ENCODE measurements at places on chromosomes 13 and 19.

- DNase-seq = peak; percentile 67
Measured at GRCh38 chr19:3184847-3185460, 776 bp upstream of the NCLN start.

DNA sequence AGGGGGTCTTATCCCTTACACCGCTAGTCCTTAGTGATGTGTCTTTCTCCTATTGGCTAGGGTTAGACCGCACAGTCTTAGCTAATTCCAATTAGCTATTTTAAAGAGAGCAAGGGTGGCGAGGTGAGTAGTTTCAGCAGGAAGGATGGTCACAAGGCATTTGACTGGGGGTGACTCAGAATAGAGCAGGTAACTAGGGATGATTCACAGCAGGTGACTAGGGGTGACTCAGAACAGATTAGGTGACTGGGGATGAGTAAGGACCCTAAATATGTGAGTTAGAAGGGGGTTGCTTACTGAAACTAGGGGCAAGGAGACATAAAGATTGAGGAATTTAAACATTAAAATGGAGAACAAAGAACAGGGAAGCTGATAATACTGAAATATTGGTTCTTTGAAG, 64.3 kb downstream of the ZNF66 start:
- no peak for DNase-seq

- no peak for DNase-seq
Measured at GRCh38 chr13:82878536-82878935, 1003.7 kb downstream of the SLITRK1 start.

GRCh38 chr13:44331446-44331845, 42.2 kb upstream of the SERP2 start:
- no peak for DNase-seq

- DNase-seq = no peak
Measured at GRCh38 chr19:55693336-55693974, 18.4 kb downstream of the EPN1 start.

DNA sequence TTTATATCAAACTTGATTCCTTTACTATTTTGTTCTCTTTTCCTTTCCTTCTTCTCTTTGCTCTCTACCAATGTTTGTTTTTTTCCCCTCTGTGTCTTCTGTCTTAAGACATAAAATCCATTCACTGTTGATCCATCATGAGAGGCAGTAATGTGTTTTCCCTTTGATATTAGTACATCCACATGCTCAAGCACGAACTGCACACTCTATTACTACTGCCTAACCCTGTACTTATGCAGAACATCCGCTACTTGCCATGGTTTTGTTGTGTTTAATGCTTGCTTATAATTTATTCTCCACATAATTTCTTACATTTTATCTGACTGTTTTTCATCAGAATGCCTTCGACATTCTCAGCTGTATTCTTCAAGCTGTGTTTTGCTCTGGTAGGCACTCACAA, 159.0 kb upstream of the PCDH9 start:
- DNase-seq = no peak

DNA sequence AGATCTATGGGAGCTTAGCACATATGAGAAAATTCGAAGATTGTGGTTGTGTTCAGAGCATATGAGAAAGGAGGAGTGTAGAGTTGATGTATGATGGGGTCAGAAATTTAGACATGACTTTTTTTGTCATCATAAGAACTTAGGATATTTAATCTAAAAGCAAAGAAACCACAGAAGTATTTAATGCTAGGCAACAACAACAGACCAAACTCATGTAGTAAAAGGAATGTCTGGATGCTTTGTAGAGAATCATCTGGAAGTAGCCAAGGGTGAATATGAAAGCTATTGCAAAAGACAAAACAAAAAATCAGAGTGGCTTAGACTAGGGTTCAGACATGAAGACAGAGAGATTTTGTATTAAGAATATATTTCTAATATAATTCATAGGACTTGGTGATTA, 190.3 kb downstream of the SLITRK1 start:
- DNase-seq = no peak

GRCh38 chr13:72507416-72508199, 219.8 kb downstream of the MZT1 start:
- no peak for DNase-seq

DNA sequence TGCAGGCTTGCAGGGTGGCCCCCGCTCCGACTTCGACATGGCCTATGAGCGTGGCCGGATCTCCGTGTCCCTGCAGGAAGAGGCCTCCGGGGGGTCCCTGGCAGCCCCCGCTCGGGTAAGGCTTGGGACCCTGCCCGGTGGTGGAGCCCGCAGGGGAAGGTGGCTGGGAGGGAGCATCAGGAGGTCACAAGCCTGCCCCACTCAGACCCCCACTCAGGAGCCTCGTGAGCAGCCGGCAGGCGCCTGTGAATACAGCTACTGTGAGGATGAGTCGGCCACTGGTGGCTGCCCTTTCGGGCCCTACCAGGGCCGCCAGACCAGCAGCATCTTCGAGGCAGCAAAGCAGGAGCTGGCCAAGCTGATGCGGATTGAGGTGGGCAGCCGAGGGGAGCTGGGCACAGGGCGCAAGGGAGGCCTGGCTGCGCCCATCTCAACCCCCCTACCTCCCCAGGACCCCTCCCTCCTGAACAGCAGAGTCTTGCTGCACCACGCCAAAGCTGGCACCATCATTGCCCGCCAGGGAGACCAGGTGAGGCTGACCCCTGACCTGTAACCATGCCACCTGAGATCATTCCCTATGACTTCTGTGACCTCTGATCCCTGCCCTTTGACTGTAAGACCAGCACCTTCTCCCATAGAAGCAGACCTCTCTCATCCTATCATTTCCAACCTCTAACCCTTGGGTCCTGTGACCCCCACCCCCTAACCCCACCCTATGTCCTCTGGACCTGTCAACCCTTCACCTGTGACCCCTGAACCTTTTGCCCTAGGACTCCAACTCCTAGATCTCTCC, 7.2 kb downstream of the PNPLA6 start:
- DNase-seq = no peak

DNA sequence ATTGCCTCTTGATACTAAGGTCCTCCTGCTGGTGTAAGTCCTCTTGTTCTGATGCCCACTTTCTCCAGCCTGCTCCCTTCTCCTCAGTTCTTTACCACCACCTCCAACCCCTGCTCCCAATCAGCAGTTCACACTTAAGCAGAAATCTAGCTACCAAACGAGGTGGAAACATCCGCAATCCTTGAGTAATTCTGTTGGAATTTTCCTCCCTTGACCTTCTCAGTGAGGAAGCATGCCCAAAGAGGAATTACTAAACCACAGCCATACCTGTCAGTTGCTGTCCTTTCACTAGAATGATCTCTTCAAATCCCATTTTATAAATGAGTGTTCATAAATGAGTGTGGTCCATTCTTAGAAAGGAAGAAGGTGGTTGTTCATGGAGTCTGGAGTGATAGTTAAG, 289.9 kb downstream of the DACH1 start:
- no peak for DNase-seq

DNA sequence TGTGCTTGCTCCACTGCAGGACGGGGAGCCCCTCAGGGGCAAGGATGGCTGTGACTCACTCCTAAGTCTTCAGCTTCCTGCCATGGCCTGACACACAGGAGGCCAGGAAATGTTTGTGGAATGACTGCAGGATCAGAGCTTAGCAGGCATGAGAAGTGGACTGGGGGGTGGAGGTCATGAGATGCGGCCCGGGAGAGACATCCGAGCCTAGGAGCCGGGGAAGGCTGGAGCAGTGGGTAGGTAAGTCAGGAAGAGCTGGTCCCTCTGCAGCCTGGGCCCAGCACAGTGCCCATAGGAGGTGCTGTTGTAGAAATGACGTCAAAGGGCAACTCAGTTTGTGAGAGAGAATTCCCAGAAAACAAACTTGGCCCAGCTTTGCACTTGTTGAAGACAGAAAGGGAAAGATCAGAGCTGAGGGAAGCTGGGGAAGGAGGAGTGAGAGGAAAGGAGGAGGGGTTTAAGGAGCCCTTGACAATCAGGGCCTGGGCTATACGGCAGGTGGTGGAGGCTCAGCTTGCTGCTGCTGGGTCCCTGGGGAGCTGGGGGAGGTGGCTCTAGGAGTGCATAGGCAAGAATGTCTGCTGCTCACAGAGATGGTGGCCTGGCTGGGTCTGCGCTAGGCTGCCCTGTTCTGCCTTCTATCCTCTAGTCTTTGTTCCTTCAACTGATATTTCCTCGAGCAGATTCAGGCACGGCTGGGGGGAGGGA, 18.5 kb downstream of the POU2F2 start:
- peak; percentile 87 for DNase-seq
